Hematopoietic multipotent progenitor cell treated with erythropoietin and hydrocortisone succinate and interleukin-3 and kit ligand, for 6 days (in vitro differentiated cells): ENCODE measurements at places on chromosomes 2 and 18.

GRCh38 chr2:240435948-240436682 is 652 bp downstream of the GPC1 start:
- DNase-seq, result no peak

- no peak for DNase-seq
These were observed 82.6 kb upstream of the WIPF1 start for GRCh38 chr2:174680221-174680620.

DNA sequence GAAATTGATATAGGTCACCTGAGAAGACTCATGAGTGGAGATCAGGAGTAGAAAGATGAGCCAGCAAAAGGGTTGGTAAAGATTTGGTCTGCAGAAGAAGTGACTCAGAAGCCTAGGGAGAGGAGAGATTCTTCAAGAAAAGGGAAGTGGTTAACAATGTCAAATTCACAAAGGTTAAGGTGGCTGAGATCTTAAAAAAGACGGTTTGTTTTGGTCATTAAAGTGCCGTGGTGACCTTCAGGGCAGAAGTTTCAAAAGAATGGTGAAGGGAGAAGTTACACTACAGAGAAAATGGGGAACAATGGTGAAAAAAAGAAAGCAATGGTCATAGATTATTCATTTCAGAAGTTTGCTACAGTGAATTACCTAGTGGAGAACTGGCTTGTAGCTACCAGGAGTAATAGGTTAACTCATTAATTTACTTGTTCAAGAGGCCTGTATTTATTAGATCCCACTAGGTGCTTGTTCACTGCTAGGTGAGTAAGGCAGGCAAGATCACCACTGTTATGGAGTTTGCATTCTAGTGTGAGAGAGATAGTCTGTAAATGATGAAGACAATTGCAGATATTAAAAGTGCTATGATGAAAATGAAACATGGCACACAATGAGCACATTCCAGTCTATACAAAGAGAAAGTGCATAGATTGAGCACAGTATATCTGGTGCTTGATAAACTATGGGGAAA is 43.0 kb downstream of the FBXO48 start:
- DNase-seq, result peak; percentile 81

GRCh38 chr18:69085951-69086350 is 288.1 kb downstream of the CCDC102B start:
- DNase-seq, result no peak

DNA sequence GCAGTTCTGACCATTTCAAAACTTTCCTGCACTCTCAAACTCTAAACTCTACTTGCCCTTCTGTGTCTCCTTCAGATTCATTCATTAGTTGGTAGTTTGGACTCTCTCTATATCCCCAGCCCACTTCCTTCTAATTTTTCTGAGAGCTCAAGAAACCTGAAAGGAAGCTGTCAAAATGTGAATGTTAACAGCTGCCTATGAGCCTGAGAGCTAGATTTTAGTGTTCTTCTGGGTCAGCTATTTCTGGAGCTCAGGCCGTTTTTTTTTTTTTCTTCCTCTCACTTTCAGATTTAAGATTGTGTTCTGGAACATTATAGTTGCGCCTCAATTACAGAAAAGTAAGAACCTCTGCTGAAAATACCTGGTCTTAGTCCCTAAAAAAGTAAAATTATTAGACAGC is 73.1 kb downstream of the RTN4 start:
- DNase-seq, result no peak

GRCh38 chr2:120783371-120783791 is 47.7 kb downstream of the GLI2 start:
- DNase-seq, result peak; percentile 51

DNA sequence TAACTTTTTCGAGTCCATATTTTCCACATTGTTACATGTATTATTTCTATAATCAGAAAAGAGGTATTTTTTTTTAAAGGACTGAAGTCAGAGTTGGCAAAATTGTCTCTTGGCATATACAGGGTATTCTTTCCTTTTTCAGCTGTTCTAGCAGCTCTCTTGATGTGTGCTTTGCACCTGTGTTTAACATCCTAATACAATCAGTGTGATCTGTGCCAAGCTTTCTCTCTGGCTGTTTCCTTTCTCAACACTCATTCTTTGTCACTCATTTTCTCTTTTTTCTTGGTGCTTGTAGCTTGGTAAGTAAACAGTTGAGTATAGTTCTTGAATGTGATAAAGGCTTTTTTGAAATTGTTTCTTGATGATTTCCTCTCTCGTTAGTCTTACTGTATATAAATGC is 9.2 kb downstream of the RNMT start:
- no peak for DNase-seq

GRCh38 chr2:220000080-220000479 is 372.6 kb downstream of the SLC4A3 start:
- no peak for DNase-seq

GRCh38 chr2:198214114-198214596 is 409.8 kb downstream of the PLCL1 start:
- DNase-seq, result no peak

GRCh38 chr2:27977731-27978312 is 87.3 kb downstream of the BABAM2 start:
- DNase-seq, result no peak

DNA sequence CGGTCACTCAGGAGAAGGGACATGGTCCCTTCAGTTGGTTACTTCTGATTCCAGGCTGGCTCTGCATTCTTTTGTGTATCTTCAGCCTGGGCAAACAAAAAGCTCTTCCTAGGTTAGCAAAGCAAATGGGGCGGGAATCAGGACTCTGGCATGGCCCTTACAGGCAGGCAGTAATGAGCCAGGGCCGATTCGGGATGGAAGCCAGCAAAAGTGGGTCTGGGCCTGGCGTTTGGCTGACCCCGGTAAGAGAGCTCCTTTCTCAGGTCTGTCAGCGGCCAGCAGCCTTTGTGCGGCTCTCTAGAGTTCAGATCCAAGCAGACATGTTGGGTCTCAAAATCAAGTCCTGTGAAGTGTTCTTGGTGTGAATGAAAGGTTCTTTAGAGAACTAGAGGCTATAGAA is 81.5 kb upstream of the EML6 start:
- no peak for DNase-seq

GRCh38 chr2:45874344-45874743 is 222.9 kb downstream of the PRKCE start:
- DNase-seq, result no peak

DNA sequence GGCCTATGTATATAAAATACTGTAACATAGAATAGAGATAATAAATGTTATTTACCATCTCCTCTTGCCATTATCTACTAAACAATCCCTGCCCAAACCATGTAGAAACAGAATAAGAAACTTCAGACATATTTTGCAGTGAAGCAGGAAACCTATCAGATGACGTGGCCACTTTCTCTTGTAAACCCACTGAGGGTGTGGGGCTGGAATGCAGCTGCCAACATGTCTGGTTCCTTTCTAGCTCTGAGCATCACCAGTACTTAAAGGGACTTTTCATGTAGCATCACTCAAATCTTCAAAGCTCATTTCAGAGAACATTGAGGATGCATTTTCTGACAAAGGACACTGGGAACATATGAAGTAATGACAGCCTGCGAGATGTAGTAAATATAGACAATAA is 251.8 kb downstream of the LPIN1 start:
- peak; percentile 22 for DNase-seq
